ENCODE measurements at places on chromosomes 1 and 21. TPM values are rescaled to one million over a fixed set of nuclear protein-coding genes. Genes with fewer than 3 reads are reported as not detected.

GRCh38 chr1:93348104-93348728 is 2.5 kb downstream of the DR1 start:
- DNase-seq, result no peak

RNF186 gene
- polyA plus RNA-seq, result 0.34 TPM

GRCh38 chr1:165753934-165754333 is 14.7 kb downstream of the TMCO1 start:
- no peak for DNase-seq

CTNNBIP1 gene
- polyA plus RNA-seq, result 31.7 TPM

EPHA2 gene
- polyA plus RNA-seq, result 16.5 TPM

- DNase-seq, result no peak
These were observed 16.3 kb upstream of the MTARC1 start for GRCh38 chr1:220770245-220770913.

MSH4 gene
- 0.20 TPM for polyA plus RNA-seq

DNA sequence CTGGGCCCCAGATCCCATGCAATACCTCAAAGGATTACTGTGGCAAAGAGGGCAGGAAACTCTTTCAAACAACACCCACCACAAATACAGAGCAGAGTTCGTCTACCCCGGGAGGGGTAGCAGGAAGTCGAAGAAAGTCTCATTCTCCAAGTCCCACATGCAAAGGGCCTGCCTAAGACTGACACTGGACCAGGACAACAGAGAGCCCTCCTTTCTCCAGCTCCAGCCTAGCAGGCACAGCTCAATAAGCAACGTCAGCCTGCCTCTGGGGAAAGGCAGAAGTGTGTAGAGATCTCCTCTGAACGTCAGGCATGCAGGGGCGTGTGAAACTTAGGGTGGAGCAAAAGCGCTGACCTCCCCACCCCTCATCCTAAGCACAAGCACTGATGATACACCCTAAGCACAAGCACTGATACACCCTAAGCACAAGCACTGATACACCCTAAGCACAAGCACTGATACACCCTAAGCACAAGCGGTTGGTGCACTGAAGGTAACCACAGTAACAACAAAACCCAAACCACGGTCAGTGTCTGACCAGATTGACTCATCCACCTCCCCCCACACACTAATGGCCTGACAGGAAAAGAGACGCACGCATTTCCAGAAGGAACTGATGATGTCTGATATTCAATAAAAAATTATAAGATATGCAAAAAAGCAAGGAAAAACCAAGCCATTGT is 1.3 kb downstream of the KRTAP12-3 start:
- no peak for DNase-seq

- no peak for DNase-seq
These were observed 941 bp downstream of the ARNT start for GRCh38 chr1:150875197-150876118.

GRCh38 chr1:193629875-193630274 is 443.5 kb upstream of the B3GALT2 start:
- DNase-seq, result no peak

- no peak for DNase-seq
These were observed 39.1 kb upstream of the FHAD1 start for GRCh38 chr1:15207829-15208429.

- DNase-seq, result no peak
These were observed 3.8 kb downstream of the ACBD6 start for GRCh38 chr1:180498594-180498993.

GPR25 gene
- not detected for polyA plus RNA-seq

DNA sequence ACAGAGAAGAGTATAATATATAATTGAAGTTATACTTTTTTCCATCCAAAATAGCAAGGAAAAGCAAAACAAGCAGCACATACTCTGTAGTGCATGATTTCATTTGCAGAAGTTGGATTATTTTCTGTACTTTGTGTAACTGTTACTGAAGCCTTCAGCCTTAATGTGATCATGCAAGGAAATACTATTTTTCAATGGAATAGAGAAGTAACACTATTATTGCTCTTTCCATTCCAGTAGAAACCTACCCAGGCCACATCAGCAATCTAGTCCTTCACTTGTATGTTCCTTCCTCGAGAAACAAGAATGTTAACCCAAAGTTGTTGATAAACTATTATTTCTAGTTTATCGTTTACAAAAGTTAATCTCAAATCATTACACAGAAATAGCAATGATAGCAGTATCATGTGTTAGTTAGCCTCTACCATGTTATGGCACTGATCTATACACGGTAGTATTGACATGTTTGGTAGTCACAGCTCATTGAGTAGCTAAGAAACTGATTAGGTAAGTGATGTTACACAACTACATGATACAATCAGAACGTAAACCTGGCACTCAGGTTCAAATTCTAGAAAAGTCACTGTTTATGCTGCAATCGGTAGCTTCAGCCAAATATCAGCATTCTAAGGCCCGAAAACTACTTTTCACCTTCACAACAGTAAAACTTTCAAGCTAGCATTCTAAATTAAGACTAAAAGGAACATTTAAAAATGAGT is 37.6 kb upstream of the CHRM3 start:
- no peak for DNase-seq

GRCh38 chr1:159023723-159024122 is 14.0 kb downstream of the IFI16 start:
- no peak for DNase-seq

ARV1 gene
- 26.2 TPM for polyA plus RNA-seq

DNA sequence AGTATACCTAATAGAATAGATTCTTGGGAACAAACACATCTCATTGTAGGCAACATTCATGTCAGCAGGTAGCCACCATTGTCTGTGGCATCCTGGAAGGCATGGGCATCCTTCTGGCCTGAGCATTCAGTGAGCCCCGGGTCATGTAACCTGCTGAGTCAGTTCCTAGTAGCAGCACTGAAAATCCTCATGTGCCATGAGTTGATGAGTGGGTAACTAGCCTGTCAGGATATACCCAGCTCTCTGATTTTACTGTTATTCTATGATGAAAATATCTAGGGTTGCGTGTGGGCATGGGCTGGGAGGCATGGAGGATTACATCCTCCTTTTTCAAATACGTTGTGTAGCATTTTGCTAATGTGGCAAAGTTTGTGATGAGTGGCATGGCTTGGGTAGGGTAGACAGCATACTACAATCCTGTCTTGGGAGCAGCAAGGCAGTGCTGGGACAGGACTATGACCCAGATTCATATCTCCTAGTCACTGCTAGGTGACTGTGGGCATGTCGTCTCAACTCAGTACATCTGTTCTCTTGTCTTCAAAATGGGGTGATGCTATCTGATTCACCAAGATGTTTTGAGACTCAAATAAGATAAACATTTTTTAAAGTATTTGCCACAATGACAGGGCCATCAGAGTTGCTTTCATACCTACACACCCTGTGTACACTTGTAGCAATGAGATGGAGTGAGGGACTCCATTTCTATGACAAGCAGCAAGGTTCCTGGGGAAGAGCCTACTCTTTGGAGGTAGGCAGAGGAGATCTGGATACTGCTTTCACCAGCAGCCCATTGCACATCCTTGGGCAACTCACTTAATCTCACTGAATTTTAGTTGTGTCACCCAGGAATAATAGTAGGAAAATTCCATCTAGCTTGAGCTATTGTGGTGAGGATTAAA is 62.5 kb downstream of the CD58 start:
- DNase-seq, result no peak

- DNase-seq, result no peak
These were observed 79.0 kb downstream of the RASAL2 start for GRCh38 chr1:178172939-178173338.

RUSC1 gene
- 36.4 TPM for polyA plus RNA-seq

DNA sequence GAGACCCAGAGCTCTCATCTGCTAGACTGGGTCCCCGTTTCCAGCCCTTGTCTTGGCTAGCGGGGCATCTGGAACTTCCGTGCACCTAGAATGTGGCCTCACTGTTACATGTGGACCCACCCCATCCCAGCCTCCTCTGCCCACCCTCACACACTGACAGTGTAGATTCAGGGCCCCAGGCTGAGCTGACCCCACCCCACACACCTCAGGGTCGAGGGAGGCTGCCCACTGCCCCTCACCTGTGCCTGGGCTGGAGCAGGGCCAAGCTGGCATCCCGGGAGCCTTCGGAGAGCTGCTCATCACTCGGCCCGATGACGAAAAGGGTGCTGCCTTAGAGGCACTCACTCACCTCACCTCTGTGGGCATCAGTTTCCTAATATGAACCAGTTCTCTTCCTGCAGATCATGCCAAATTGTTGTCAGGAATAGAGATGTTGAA is 11.1 kb downstream of the ACOT11 start:
- DNase-seq, result no peak

DNA sequence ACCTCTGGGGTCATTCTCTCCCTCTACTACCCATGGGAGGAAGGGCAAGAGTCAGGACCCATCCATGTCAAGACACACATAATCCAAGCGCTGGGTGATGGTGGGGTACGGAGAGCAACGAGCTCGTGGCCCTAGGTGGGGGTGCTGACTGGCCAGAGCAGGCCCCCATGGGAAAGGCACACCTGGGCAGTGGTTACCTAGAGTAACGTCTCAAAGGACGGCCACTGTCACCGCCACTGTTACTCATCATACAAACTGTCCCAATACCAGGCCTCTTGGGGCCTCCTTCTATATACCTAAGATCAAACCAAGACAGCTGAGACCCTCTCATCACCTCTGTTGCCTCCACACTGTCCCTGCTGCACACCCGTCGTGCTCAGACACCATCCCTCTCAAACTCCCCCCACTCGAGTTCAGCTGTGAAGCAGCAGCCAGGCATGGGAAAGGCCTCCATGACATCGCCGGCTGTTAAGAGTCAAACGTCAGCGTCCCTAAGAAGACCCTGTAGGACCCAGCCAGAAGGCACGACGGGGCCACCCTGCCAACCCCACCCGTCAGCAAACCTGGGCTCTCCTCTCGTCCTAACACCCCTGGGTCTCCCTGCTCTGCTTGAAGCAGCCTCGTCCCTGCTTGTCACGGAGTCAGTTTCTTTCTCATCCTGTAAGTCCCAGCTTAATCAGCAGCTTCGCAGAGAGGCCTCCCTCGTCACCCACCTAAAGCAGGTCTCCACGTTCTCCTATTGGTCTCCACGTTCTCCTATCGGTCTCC is 15.3 kb downstream of the NPHP4 start:
- no peak for DNase-seq

- no peak for DNase-seq
These were observed 7.3 kb downstream of the GLMN start for GRCh38 chr1:92291372-92291999.

GRCh38 chr1:239308701-239309333 is 77.6 kb upstream of the CHRM3 start:
- DNase-seq, result no peak

GRCh38 chr1:19824541-19824940 is 9.5 kb upstream of the RNF186 start:
- DNase-seq, result no peak

GRCh38 chr1:7678491-7679158 is 92.5 kb upstream of the VAMP3 start:
- no peak for DNase-seq

- no peak for DNase-seq
These were observed 22.7 kb downstream of the MAP7D1 start for GRCh38 chr1:36178471-36179219.

GRCh38 chr21:36848730-36849274 is 117.7 kb downstream of the HLCS start:
- DNase-seq, result no peak

DNA sequence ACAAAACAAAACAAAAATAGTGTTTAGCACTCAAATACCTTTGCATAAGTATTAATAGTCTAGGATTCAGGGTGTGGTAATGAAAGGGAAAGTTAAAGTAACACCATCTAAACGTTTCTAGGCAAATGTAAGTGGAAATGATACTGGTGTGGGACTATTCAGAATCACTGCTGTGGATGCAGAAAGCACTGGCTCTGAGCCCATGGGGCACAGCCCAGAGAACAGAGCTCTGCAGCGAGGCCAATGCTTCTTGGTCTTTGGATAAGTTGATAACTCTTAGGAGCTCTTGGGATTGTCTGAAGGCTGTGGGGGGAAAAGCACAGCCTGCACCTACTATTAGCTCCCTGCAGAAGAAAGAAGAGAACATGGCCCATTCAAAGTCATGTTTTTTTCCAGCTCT is 21.4 kb upstream of the DNM3 start:
- no peak for DNase-seq

DNA sequence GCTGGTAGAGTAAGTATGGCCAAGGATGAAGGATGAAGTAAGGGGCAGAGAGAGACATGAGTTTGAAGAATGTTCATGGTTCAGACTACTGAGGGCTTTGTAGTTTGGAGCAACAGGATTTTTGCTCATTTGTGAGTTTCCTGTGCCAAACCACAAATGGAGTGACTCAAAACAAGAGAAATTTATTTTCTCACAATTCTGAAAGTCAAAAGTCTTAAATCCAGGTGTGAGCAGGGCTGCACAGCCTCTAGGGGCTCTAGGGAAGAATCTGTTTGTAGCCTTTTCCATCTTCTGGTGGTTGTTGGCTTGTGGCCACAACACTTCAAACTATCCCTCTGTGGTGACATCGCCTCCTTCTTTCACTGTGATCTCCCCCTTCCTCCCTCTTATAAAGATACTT is 58.9 kb downstream of the RHOU start:
- no peak for DNase-seq

- no peak for DNase-seq
These were observed 38.6 kb downstream of the C21orf91 start for GRCh38 chr21:17780539-17780938.

GRCh38 chr1:65420590-65421350 is at the start of the genes LEPR and LEPROT:
LEPR (plus strand) TSS chr1:65420668; CDS start chr1:65565566, 144,898 bp downstream.
LEPROT (plus strand) TSS chr1:65420668; CDS start chr1:65420725, 57 bp downstream.
- DNase-seq, result peak; percentile 22

- no peak for DNase-seq
These were observed 381.1 kb upstream of the PKN2 start for GRCh38 chr1:88302843-88303486.

CSF3R gene
- polyA plus RNA-seq, result 2.8 TPM

GRCh38 chr1:229088711-229089110 is 182.2 kb upstream of the RAB4A start:
- no peak for DNase-seq
